ENCODE measurements at places on chromosomes 11 and 22.
A peak's percentile ranks its signal among the peaks of the same experiment; 100 is the strongest.

DNA sequence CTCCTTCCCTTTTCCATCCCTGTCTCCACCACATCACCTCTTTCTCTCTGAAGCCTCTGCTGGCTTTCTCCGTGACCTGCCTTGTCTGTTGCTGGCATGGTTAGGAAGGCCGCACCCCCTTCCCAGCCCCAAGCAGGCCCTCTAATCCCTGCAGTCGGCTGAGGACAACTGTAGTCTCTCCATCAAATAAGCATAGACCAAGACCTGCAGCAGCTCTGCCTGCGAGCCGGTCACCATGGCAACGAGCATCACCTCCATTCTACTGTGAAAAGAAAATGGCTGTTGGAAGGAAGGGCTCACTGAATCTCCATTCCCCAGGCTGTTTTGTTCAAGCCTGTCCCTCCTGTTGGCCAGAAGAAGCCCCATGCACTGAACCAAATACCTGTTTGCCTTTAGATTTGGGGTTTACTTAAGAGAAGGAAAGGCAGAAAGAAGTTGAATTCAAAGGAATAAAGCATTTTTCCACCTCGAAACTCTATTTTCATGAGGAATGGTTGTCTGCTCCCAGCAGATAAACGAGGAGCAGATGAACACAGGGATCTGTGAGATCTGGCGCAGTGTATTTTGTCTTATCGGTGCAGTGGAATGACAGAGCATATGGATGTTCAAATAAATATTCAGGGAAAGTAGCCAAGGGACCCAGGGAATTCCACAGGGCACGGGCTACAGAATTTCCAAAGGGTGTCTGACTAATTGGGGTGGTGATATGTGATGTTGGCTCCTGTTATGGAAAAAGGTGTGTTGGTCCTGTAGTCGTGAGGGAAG is 113.1 kb upstream of the TTC12 start:
- no peak for DNase-seq

DNA sequence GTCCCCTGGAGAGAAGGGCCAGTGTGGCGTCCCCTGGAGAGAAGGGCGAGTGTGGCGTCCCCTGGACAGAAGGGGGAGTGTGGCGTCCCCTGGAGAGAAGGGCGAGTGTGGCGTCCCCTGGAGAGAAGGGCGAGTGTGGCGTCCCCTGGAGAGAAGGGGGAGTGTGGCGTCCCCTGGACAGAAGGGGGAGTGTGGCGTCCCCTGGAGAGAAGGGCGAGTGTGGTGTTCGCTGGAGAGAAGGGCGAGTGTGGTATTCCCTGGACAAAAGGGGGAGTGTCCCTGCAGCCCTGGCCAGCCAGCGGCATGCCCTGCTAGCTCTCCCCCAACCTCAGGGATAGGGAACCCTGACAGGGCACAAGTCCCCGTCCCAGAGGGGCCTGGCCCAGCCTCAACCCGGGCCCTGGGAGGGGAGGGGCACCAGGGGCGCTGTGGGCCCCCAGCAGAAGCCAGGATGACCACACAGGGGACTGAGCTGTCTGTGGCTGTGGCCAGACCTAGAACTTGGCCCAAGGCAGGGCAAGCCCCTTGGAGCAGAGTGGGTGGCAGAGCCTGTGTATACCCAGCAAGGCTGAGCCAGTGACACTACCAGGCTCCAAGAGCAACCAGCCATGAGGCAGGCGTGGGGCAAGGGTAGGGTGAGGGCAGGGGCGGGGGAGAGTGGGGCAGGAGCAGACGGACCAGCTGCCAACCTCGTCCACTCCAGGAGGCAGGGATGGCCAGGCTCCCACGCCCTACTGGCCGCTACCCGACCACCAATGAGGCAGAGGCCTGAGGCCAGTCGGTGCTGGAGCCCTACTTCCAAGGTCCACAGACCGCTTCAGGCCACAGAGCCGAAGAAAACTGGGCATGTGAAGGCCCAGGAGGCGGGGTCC is 4.2 kb downstream of the HRAS start:
- DNase-seq: no peak

GRCh38 chr22:29209624-29209929 is 3.9 kb downstream of the EMID1 start:
- no peak for DNase-seq

GRCh38 chr22:18976197-18976751 is 40.2 kb upstream of the PRODH start:
- DNase-seq: no peak

DNA sequence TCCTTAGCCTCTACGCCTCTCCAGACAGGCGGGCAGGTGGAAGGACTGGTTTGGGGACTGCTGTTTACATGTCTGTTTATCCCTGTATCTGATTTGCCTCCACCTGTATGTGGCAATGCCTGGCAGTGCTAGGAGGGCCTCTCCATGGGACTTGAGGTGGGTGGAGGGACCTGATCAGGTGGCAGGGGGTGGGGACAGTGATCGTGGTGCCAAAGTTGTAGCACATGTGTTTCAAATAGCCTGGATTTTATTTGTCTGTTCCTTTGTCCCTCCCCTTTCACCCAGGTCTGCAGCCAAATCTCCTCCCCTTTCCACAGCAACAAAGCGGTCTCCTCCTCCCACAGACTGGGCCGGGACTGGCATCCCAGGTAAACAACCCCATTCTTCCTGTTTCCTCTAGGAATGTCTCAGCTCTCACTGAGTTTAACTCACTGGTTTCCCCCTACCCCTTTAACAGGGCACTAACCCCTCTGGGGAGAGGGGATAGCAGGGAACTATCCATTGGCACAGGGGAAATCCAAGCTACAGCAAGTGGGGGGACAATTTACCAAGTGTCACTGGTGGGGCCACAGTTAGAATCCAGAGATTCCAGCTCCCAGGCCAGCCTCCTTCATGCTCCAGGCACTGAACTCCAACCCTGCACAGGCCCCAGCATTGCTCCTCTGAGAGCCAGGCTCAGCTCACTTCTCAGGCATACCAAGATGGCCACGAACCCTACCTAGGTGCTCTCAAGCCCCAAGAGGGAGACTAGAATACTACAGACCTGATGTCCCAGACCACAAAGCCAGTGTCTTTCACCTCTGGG is 22.9 kb upstream of the TLCD5 start:
- no peak for DNase-seq

DNA sequence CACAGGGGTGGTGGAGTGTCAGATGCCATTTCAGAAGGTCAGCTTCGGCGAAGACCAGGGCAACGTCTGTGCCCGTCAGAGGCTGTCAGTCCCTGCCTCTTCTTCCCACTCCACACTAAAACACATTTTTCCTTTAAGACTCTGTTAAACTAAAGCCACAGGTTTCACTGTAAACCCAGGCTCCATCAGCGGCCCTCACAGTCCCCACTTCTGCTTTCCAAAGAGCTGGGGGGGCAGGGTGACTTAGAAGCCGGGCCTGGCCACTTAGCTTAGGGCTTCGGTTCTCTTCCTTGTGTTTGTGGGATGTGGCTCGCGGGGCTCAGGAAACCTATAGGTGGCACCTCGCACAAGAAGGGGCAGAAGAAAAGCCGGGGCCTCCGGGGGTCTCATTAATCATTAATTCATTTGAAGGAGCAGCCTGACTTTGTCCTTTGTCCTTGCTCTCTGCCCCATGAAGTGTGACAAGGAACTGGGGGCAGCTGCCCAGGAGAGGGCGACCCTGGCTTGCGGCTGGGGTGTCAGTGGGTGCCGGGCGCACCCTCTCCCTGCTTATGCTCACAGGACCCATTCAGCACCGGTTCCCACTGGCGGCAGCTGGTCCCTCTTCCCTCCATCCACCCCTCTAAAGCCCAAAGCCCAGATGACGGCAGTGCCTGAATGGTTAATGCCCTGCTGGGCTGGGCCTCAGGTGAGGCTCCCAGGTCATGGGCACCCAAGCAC is 4.1 kb downstream of the SLC25A45 start:
- no peak for DNase-seq

- DNase-seq: no peak
Measured at GRCh38 chr11:9219115-9219514, 46.0 kb downstream of the DENND5A start.

DNA sequence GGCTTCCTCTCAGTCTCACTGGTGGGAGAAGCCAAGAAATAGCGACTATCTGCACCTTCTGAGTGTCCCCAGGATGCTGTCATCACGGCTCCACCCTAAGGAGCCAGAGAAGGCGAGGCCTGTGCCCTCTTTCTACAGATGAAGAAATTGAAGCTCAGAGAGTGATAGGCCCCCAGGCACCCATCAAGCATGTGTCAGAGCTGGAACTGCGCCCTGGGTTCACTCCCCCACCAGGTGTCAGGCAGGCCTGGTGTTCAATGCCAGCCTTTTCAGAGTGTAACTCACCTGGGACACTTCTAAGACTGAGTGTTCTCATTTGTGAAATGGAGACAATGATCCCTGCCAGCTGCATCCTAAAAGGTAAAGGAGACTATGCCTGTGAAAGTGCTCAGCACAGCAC is 127.3 kb upstream of the SEZ6L start:
- DNase-seq: no peak

DNA sequence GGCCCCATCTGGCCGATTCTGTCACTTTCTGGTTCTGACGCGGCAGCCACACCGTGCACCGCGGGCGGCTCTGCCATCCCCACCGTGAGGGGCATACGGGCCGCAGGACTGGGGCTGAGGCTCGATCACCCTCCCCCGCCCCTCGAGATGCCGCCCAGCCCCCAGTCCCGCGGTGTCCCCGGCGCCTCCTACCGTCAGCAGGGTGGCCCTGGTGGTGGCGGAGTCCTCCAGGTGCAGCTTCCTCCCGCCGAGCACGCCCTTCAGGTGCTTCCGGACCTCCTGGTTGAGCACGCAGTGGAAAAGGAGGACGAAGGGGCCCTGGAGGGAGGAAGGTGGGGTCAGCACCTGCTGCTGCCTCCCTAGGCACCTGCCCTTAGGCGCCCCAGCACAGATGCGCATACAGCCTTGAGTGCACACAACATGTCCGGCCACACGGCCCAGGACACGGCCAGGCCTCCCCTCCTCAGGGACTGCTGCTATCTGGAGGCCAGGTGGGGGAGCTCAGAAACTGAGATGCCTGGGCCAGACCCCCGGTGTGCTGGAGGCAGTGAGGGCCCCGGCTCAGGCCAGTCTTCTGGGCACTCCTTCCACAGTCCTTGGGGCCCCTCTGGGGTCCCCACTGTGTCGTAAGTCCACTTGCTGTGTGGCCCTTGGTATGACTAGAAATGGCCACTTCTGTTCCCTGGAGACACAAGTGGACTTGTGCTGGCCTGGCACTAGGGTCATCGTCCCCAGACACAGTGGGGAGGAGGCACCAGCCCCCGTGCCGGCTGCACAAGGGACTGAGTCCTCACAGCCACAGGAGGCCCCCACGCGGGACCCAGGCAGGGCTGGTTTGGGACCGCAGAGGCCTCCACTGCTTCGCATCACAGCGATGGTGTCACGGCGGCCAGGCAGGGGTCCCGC is 31.5 kb downstream of the TRMU start:
- no peak for DNase-seq

GRCh38 chr11:122599434-122599833 is 56.1 kb upstream of the UBASH3B start:
- DNase-seq: no peak

GRCh38 chr11:102773386-102773785 is 7.0 kb downstream of the MMP10 start:
- no peak for DNase-seq

GRCh38 chr11:61119055-61119454 is 16.8 kb downstream of the CD5 start:
- no peak for DNase-seq

DNA sequence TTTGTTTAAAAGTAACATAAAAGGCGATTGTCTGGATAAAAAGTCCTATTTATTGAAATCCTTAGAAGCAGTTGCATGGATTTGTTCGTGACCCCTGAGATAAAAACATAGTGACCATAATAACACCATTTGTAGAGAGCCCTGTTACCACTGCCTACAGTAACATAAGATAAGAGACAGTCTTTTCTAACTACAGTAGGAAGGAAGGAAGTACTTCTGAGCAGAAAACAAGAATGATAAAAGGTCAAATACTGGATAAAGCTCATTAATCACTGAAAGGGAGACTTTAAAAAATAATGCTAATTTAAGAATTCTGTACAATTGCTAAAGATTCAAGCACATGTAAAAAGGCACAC is 47.1 kb upstream of the SOX6 start:
- DNase-seq: no peak

- DNase-seq: peak; percentile 45
Measured at GRCh38 chr11:6505577-6506240, 8.6 kb downstream of the DNHD1 start.
